NCI-H1417 (cell line): ENCODE measurements at places on chromosomes 4 and X.

- DNase-seq = no peak
Measured at GRCh38 chr4:102114118-102114630, 231.1 kb downstream of the SLC39A8 start.

- DNase-seq = no peak
Measured at GRCh38 chrX:99938464-99938863, 471.6 kb downstream of the PCDH19 start.

- DNase-seq = no peak
Measured at GRCh38 chrX:23901060-23901459, 6.7 kb downstream of the APOO start.

DNA sequence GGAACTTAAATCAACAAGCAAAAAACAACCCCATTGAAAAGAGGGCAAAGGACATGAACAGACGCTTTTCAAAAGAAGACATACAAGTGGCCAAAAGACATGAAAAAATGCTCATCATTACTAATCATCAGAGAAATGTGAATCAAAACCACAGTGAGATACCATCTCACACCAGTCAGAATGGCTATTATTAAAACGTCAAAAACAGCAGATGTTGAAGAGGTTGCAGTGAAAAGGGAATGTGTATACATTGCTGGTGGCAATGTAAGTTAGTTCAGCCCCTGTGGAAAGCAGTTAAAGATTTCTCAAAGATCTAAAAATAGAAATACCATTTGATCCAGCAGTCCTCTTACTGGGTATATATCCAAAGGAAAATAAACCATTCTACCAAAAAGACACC lies 22.6 kb downstream of the RTL9 start:
- DNase-seq = no peak

GRCh38 chrX:7163146-7163677 lies 15.3 kb upstream of the PUDP start:
- no peak for DNase-seq

GRCh38 chrX:13367950-13368349 lies 48.1 kb upstream of the ATXN3L start:
- DNase-seq = no peak

DNA sequence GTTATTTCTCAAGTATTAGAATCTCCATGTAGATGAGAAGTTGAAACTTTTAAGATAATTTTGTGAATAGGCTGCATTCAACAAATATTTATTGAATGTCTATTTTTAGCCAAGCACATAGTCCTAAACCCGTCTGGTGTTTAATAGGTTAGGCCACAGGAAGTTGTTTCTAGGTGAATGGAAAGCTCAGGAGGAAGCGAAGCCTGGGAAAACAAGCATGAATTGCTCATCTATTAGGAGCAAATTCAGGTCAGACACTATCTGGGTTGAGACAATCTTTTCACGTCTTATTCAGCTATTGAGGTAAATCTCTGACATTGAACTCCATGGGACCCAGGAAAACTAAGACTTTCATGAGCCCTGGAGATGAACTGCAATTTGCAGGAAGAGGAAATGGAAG lies 43.1 kb upstream of the FREM3 start:
- no peak for DNase-seq

DNA sequence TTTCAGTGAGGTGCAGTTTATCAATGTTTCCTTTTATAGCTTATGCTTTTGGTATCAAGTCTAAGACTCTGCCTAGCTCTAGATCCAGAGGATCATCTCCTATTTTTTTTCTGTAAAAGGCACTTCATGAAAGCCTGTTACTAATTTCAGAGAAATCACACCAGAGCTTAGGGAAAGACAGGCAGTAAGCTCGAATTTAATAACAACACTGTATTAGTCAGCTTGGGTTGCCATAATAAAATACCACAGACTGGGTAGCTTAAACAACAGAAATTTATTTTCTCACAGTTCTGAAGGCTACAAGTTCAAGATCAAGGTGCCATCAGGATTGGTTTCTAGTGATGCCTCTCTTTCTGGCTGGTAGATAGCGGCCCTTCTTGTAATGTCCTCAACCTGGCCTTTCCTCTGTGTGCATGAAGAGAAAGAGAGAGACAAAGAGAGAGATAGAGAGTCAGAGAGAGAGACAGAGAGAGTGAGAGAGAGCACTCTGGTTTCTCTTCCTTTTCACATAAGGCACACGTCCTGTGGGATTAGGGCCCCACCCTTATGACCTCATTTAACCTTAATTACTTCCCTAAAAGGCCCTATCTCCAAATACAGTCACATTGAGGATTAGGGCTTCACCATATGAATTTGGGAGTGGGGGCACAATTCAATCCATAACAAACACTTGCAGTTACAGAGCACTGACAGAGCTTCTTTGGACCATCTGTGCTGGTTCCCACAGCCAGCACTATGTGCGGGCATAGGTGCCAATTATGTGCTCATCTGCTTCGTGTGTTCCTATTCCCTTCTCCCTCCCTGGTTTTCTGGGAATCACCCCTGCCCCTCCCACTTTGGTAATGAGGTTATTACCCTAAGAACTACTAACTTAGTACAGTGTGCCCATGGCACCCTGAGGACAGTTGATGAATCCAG lies 114.8 kb upstream of the MED14 start:
- no peak for DNase-seq

DNA sequence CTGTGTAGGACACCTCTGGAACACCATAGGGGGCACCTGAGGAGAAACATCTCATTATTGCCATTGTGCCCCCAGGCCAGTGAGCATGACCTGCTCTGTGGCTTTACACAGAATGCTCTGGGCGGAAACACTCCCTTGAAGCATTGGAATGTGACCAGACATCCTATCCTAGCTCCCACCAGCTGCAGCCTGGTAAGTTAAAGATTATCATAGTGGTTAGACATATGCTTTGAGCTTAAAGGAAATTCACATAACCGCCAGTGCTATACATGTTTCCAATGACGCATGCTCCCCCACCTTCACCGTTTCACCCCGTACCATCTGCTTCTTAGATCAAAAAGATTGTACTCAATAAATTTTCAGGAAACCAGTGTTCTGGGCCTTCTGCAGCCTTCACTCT lies 217.7 kb upstream of the CENPE start:
- no peak for DNase-seq

DNA sequence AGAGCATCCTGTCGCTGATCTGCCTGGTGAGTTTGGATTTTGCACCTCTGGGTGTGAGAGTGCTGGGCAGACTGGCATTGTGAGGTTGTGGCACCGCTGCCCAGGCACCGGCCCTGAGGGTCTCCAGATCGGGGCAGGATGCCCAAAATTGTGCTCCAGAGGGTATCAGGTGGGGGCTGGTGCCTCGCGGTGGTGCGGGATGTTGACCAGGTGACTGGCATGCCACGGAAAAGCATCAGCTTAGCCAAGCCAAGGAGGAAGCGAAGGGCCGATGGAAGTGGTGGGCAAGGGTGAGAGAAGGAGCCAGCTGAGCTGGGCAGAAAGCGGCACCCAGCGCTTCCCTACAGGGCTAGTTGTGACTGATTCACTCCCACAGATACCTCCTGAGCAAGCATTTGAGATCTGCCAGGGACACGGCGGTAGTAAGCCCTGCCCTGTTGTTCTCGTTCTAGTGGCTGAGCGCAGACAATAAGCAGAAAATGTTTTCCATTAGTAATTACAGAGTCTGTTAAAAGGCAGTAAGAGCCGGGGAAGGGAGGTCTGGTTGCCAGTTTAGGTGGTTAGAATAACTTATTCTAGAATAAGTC lies 809 bp downstream of the ZFP92 start:
- peak; percentile 63 for DNase-seq

- DNase-seq = no peak
Measured at GRCh38 chr4:126777649-126778048, 855.1 kb upstream of the INTU start.

- no peak for DNase-seq
Measured at GRCh38 chr4:54780149-54780495, 122.4 kb downstream of the KIT start.

- no peak for DNase-seq
Measured at GRCh38 chr4:91764085-91764484, 539.7 kb upstream of the GRID2 start.

DNA sequence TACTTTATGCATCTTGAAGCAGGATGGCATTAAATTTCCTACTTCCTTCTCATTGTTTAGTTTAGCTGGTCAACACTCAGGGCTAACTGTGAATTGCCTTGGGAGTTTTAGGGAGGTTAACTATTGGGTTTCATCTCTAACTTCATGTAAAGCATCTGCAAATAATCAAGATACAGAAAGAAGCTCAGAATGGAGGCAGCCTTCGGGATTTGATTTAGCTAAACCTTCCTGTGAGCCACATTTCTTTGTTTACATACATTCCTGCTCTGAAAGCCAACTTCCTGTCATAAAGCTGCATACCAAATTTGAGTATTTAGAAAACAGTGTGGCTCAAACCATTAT lies 131.7 kb upstream of the PCDH18 start:
- DNase-seq = no peak

GRCh38 chr4:175542786-175543185 lies 269.3 kb downstream of the GPM6A start:
- DNase-seq = no peak

DNA sequence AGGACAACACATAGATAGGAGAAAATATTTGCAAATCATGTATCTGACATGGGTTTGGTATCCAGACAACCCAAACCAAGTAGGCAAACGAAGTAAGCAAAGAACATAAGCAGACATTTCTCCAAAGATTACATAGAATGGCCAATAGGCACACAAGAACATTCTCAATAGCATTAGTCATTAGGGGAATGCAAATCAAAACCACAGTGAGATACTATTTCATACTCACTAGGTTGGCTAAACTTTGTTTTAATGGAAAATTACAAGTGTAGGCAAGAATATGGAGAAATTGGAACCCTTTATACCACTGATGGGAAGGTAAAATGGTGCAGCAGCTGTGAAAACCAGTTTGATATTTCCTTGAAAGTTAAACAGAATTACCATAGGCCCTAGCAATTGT lies 74.7 kb downstream of the CHRNA9 start:
- DNase-seq = no peak

GRCh38 chrX:47169726-47170515 lies 23.7 kb upstream of the UBA1 start:
- DNase-seq = no peak

GRCh38 chr4:132592340-132592739 lies 556.8 kb upstream of the PCDH10 start:
- DNase-seq = no peak

DNA sequence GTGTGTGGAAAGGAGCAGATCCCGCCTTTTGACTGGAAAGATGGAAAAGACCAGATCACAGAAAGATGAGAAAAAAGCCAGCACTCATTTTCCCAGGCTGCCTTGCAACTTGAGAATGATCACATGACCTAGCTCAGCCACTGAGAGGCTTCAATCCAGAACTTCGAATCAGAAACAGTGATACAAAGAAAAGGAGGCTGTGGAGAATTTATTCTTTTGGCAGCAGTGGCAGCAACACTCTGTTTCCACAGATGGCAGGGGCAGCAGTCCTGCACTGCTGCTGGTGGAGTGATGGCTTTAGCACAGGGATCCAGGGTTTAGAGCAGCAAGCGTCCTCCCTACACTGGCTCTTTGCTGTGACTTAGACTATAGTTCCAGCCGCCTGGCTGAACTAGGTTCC lies 77.8 kb upstream of the SH3RF1 start:
- no peak for DNase-seq

- DNase-seq = no peak
Measured at GRCh38 chr4:7963691-7964090, 24.0 kb upstream of the AFAP1 start.

- DNase-seq = no peak
Measured at GRCh38 chr4:48090621-48091020, 43.4 kb downstream of the TXK start.

- peak; percentile 92 for DNase-seq
Measured at GRCh38 chr4:73668782-73669201, 48.6 kb upstream of the RASSF6 start.

GRCh38 chr4:25818876-25819275 lies 43.9 kb downstream of the SEL1L3 start:
- no peak for DNase-seq

DNA sequence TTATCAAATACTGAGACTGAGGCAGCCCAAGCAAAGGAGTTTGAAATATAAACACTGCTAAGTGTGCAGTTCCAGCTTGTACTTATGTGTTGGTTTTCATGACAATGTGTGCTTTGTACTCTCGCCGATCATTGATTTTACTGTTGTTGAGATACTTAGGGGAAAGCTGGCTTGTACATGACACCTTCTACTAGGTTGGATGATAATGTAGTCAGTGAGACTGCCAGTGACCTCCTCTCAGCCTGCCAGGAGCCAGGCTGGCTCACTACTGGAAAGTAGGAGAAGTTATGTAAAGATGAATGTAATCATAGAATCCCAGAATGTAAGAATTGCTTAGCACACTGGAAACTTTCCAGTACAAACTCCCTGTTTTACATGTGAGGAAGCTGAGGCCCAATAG lies 132.0 kb downstream of the AFF2 start:
- DNase-seq = no peak

- no peak for DNase-seq
Measured at GRCh38 chrX:150036641-150037040, 98.3 kb upstream of the EOLA2 start.

DNA sequence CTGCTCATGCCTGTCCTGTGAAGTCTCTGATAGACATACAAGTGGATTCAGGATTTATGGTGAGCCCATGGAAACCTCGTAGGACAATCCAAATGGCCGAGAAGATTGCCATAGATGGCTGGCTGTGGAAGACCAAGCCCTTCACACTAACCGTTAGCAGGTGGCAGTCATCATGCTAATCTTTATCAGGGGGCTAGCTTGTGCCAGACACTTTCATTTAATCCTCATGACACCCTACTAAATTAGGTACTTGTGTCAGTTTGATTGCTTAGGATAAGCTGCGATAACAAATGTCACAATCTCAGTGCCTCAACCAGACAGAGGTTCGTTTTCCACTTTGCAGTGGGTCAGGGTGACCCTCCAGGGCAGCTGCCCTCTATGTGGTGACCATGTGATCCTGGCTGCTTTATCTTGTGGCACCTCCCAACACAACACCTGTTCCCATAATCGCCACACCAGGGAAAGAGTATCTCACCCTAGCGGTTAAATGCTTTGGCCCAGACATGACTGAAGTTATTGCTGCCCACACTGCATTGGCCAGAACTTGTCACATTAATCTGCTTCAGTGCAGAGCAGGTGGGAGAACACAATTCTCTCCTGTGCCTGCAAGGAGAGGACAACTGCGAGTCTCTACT lies 60.8 kb downstream of the REPS2 start:
- DNase-seq = peak; percentile 5

DNA sequence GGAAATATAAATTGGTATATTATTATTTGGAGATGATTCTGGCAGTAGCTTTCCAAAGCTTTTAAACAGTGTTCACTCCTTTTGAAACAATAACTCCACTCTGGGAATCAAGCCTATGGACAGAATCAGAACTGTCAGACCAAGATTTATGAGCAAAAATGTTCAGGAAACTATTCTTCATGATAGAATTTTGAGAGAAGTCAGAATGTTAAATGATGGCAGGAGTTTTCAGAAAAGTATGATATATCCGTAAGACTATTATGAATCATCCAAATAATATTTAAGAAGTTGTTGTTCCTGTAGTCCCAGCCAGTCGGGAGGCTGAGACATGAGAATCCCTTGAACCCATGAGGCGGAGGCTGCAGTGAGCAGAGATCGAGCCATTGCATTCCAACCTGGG lies 50.5 kb upstream of the ADGRG2 start:
- no peak for DNase-seq
